T-helper 22 cell (primary cell): ENCODE measurements at places on chromosomes 7 and 10.

DNA sequence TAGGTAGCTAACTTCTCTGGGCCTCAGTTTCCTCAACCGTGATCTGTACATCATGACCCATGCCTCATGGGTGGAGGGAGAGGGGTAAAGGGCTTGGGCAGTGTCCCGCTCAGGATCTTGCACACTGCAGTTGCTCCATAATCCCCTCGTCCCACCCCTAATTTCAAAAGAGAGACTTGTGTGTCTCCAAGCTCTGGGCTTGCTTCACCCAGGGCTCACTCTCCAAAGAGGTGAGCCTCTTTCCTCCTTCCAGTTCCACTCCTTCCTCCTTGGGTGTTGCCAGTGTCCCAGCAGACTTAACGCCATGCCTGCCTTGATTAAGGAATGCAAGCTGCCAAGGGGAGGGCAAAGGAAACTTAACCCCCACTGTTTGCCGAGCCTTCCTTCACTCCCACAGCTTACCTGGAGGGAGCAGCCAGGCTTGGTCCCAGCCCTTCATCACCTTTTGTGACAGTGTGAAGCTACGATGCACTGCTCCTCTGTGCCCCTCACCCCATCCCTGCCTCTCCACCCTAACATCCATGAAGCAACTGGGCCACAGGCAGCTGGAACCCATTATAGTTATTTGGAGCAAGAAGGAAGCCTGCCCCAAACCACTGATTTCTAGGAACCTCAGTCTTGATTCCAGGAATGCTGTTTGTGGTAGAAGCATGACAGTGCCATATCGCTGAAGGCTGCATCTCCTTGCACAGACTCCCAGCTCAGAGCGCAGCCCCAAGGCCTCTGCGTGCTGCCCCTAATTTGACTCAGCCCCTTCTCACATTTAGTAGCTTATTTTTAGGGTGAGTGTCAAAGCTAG, 363.3 kb downstream of the TNS3 start:
- no peak for DNase-seq

DNA sequence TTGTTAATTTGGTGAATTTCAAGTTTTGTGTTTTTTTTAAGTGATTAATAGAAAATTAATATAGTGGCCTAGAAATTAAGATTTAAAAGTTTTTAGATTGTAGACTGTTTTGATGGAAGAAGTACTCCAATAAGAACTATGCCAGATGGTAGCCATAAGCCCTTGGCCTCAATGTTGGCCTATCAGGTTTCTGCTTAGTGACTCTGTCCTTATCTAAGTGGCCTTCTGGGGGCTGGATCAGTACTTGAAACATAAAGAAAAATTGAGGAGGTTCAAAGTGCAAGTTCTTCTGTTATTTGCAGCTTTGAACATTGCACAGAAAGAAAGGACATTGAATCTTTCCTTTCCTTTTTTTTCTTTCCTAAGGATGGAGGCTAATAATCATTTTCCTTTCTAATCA, 9.9 kb downstream of the CCDC126 start:
- no peak for DNase-seq

GRCh38 chr10:93248583-93249227, 175.0 kb downstream of the CYP26A1 start:
- DNase-seq = no peak

DNA sequence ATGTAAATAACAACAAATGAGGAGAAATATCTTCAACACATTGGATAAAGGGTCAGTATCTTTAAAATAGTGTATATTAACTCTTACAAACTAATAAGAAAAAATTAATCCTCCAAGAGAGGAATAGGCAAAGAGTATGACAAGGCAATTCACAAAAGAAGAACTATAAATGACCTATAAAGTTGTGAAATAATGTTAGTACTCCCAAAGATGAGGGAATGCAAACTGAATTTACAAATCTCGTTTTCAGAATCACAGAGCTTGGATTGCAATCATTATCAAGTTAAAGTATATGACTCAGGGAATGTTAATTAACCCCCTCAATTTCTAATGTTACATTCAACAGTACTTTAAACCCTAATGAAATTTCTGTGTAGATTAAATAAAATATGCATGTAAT, 87.3 kb upstream of the TARP start:
- DNase-seq = no peak
